ENCODE measurements at places on chromosomes 3 and 15. TPM values are rescaled to one million over a fixed set of nuclear protein-coding genes. Genes with fewer than 3 reads are reported as not detected.

The STRA6 gene
- not detected for total RNA-seq

The ZPLD1 gene
- total RNA-seq: 1.5 TPM

The MELTF gene
- 12.1 TPM for total RNA-seq

The BCL2A1 gene
- total RNA-seq: 4.5 TPM

The SLC28A2 gene
- not detected for total RNA-seq

The ILDR1 gene
- total RNA-seq: not detected

The SPATA16 gene
- not detected for total RNA-seq

The ZNF609 gene
- 32.8 TPM for total RNA-seq

The NR2F2 gene
- 213 TPM for total RNA-seq

The CRABP1 gene
- total RNA-seq: not detected

The AADACL2 gene
- total RNA-seq: 0.10 TPM

The ASB14 gene
- total RNA-seq: not detected

The COX17 gene
- total RNA-seq: 53.6 TPM

The ESYT3 gene
- 0.37 TPM for total RNA-seq

The GPR15 gene
- not detected for total RNA-seq

The NUTM1 gene
- not detected for total RNA-seq

The SELENOS gene
- 67.4 TPM for total RNA-seq

The GOLGA6B gene
- total RNA-seq: not detected

The ANKRD63 gene
- not detected for total RNA-seq

The PSMA4 gene
- total RNA-seq: 120 TPM

The ANKRD28 gene
- 40.9 TPM for total RNA-seq

Data from posterior vena cava (tissue), 2 donors.